ENCODE measurements at places on chromosomes 6 and 20.

GRCh38 chr6:122589115-122589514 lies 21.1 kb upstream of the PKIB start:
- DNase-seq = no peak

- no peak for DNase-seq
These were observed 51.0 kb downstream of the ANKS1A start for GRCh38 chr6:34940030-34940434.

DNA sequence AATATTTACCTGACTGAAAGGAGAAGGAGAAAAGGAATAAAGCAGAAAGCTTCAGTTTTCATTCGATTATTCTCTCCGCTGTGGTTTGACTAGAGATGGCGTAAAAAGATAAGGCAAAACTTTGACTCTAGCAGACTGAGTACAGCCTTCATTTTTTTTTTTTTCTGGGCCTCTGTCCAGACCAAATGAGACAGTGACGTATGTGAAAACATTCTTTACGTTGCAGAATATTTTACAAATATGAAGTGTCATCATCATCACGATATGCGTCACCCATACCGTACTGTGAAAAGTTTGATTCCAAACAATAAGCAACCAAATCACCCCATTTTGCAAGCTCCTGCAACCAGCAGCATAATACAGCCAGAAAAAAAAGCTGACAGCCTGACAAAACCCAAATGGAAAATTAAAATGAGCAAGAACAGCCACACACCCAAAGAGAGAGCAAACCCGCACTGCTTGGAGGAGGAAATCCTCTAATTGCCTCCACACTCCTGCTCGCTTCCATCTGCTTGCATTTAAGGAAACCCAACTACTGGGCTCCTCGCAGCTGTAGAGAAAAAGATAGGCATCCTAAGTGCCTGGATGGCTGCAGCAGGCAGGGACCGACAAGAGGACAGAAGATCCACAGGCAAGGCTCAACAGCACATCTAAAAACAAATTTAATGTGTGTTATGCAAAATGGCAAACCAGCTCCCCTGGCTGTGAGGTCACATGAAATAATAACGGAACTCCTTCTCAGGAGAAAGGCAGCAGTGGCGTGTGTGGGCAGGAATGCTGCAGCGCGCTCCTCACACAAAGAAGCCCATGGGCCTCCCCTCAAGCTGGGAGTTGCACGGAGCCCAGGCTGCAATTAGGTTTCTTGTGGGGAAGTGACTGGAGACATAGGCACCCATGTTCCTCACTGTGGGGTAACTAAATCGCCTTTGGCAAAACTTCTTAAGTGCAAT lies 113.1 kb downstream of the FYN start:
- DNase-seq = no peak

DNA sequence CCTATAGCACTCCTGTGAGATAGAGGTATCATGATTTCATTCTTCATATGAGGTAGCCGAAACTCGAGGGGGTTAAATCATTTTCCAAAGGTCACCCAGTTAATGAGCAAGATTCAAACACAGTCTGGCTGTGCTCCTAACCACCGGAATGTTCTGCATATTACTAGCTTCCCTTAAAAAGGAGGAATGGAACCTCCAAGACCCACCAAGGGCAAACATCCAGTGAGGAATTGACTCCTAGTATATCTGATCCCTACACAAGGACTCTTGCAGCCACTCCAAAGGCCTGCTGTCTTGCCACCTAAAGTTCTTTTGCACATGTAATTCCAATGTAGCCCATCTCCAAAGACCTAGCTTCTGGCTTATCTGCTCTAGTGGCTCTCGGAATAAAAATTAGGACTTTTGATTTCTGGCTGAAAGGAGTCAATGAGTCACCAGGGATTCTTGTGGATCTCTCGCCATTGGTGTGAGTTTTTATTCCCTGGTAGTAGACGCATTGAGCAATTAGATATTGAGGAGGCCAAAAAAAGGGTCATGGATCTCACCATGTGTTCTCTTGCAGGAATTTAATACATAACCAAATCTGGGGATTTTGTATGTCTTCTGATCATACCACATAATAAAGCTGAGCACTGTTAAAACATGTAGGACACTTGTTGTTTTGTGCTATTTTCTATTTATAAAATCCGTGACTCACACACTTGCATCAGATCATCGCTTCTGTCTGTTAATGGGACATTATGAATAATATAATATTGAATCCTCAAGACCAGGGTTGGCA lies 9.1 kb downstream of the BCAS1 start:
- DNase-seq = no peak

DNA sequence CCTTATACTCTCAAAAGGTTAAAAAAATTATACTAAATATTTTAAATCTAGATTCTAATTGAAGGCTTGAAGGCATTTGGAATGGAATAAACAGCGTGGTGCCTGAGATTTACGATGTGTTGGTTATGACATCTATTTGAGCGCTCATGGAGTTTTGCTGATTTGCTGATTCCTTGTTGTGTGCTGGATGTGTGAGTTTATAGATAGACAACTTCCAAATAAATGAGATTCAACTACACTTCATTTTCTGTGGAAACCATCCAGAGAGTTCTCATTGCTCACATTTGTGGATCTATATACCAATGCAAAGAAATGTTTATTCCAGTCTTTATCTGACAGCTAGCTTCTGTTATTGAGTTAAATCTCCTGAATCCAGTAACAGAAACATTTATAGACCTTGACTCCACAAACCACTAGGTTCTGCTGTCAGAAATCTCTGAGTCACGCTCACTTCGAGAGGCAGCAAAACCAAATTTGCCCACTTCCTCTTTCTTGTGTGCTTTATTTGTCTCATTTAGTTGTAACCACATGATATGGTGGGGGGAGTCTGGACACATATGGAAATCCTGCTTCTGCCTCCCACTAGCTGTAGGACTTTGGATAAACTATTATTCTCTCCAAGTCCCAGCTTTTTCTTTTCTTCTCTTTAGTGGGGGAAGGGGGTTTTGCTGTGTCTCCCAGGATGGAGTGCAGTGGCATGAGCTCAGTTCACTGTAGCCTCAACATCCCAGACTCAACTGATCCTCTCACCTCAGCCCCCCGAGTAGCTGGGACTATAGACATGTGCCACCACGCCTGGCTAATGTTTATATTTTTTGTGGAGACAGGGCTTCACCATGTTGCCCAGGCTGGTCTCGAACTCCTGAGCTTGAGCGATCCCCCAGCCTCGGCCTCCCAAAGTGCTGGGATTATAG lies 54.5 kb downstream of the IPCEF1 start:
- no peak for DNase-seq

- DNase-seq = no peak
These were observed 405 bp upstream of the RNF182 start for GRCh38 chr6:13924146-13924948.

- no peak for DNase-seq
These were observed 17.6 kb upstream of the TBC1D32 start for GRCh38 chr6:121351916-121352315.

GRCh38 chr20:57964011-57964862 lies 254.4 kb upstream of the PMEPA1 start:
- no peak for DNase-seq

DNA sequence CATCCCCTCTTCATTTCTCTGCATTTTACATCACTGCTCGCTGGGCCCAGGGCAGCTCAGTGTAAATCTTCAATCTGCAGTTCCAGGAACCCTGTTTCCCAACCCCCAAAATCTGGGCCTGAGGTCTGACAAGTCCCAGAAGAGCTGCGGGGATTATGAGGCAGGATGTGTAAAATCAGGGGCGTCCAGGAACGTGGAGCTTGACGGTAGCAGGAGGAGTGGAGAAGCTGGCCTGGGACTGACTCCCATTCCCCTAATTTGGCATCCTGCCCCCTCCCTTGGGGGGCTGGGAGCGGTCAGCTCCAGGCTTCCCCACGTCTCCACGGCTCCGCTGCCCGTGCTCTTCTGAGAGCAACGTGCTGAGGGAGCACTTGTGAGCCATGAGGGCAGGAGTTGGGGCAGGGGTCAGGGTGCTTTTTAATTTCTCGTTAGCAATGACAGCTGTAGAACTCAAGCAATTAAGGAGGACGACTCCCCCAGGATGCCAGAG lies 23.4 kb upstream of the VEGFA start:
- DNase-seq = no peak

DNA sequence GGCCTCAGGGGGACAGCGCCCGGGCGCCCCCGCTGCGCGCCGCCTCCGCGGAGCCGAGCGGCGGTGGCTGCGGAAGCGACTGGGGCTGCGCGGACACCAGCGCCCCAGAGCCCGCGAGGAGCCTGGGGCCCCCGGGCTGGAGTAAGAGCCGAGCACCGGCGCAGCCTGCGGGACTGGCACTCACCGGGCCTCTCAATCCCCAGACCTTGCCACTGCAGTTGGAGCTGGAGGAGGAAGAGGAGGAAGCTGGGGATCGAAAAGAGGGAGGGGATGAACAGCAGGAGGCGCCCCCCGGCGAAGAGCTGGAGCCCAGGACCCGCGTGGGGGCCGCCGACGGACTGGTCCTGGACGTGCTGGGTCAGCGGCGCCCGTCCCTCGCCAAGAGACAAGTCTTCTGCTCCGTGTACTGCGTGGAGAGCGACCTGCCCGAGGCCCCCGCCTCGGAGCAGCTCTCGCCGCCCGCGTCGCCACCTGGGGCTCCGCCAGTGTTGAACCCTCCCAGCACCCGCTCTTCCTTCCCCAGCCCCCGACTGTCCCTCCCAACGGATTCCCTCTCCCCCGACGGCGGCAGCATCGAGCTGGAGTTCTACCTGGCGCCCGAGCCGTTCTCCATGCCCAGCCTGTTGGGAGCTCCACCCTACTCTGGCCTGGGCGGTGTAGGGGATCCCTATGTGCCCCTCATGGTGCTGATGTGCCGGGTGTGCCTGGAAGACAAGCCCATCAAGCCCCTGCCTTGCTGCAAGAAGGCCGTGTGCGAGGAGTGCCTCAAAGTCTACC lies 590 bp downstream of the RNF217 start:
- DNase-seq = no peak

- DNase-seq = no peak
These were observed 52.0 kb downstream of the TRPC4AP start for GRCh38 chr20:35040646-35041045.

DNA sequence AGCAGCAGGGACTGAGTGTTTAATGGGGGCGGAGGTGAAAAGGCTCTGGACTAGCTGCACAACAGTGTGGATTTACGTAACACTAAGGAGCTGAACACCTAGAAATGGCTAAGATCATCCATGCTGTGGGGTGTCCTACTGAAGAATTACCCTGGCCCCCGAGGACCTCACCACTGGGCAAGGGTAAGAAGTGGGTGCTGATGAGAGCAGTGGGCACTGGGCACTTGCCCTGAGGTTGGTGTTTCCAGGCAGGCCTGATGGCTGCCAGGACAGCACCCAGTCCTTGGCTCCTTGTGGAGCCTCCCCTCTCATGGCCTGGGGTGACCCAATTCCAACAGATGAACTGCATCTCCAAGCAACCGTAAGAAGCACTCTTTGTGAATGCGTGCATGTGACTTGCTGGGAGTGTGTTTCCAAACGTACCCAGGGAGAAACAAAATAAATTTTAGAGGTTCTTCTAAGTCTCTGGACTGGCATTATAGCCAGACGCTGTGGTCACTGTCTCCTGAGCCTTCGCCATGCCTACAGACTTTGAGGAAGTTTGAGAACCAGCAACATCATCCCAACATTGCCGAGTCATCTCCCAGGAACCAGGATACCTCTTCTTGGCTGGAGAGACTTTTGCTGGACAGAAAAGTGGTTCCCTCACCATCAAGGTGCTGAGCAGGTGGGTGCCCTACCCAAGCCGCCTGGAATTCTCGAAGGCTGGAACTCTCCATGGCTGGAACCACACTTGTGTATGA lies 245.9 kb downstream of the ERMARD start:
- no peak for DNase-seq

DNA sequence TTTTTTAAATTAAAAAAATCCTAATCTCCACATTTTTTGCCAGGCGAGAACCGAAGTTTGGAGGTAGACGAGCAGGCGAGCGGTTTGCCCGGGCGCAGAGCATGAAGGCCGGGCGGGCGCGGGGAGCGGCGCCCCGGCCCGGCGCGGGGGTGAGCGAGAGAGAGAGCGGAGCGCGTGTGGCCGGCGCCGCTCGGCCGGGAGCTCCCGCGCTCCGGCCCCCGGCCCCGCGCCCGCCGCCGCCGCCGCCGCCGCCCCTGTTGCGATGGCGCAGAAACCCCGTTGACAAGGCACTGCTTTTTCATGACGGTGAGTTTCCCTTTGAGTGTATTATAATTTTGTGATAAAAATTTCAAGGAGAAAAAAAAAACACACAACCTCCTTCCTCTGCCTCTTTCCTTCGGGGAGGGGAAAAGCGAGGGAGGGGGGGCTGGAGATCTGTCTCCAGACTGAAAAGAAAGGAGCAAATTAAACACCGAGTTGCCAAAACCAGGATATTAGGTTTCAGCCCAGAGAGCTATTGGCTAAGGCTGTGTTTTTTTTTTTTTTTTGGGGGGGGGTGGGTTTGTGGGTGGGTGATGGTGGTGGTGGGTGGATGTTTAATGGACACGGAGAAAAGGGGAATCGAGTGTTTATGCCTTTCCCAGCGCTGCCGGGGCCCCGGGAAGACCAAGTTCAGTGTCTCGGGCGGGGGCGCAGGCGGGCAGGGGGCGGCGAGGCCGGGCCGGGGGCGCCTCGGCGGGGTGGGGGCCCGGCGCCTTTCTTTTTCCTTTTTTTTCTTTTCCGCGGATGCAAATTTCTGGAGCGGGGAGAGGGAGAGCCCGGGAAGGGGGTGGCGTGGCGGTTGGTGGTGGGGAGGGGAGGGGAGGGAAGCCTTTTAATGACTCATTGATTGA lies at the start of gene BICRAL:
Gene BICRAL, plus strand, starts transcription at position 257 of the 893 bp plus-strand sequence. CDS start 39,971 bp downstream, outside the sequence.
- no peak for DNase-seq

DNA sequence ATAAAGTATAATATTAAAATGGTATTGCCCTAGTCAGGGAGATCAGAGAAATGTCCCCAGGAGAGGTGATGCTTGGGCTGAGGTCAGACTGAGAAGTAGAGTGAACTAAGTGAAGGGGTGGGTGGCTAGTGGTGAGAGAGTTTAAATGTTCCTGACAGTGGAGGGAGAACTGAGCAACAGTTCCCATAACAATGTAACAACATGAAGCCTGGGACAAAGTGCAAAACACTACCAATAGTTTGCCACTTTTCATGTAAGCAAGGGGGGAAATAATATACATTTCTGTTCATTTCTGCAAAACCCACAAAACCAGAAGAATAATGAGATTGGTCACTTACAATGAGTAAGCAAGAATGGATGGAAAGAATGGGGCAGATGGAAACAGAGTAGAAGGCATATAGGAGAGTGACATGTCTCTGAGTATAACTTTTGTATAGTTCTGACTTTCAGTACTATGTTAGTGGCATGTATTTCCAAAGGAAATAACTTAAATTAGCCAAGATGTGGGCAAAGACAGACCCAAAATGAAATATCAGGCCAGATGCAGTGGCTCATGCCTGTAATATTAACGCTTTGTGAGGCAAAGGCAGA lies 13.3 kb upstream of the FAXC start:
- no peak for DNase-seq

- DNase-seq = no peak
These were observed 74.8 kb upstream of the FLRT3 start for GRCh38 chr20:14412065-14412681.

GRCh38 chr6:67331304-67331703 lies 1303.8 kb upstream of the ADGRB3 start:
- no peak for DNase-seq

DNA sequence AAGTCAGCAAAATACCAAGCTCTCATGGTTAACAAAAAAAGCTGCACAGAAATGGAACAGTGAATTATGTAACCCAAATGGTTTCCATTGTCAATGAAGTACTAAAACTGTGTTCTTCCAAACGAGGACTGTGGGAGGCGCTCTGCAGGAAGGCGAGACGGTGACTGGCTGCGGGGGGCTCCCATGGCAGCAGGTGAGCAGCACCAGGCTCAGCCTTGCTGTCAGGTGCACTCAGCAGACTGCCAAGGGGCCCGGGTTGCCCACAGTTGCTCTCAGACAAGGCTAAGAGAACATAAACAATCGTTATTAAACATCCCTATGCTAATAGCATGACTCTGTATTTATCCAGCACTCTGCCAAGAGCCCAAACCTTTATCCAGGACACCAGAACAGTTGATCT lies 630.3 kb upstream of the ARID1B start:
- DNase-seq = no peak
